ENCODE measurements at places on chromosomes 11 and 22.

GRCh38 chr11:122342089-122342744, 226.2 kb upstream of the BLID start:
- DNase-seq = no peak

GRCh38 chr22:42297778-42298177, 27.3 kb upstream of the TCF20 start:
- DNase-seq = no peak

- no peak for DNase-seq
These were observed 4.4 kb downstream of the MRGPRE start for GRCh38 chr11:3227568-3228444.

GRCh38 chr11:59368238-59369022, 9.7 kb downstream of the OR5AN1 start:
- DNase-seq = no peak

- DNase-seq = peak; percentile 33
These were observed 450 bp downstream of the ZBTB44 start for GRCh38 chr11:130314184-130314749.

DNA sequence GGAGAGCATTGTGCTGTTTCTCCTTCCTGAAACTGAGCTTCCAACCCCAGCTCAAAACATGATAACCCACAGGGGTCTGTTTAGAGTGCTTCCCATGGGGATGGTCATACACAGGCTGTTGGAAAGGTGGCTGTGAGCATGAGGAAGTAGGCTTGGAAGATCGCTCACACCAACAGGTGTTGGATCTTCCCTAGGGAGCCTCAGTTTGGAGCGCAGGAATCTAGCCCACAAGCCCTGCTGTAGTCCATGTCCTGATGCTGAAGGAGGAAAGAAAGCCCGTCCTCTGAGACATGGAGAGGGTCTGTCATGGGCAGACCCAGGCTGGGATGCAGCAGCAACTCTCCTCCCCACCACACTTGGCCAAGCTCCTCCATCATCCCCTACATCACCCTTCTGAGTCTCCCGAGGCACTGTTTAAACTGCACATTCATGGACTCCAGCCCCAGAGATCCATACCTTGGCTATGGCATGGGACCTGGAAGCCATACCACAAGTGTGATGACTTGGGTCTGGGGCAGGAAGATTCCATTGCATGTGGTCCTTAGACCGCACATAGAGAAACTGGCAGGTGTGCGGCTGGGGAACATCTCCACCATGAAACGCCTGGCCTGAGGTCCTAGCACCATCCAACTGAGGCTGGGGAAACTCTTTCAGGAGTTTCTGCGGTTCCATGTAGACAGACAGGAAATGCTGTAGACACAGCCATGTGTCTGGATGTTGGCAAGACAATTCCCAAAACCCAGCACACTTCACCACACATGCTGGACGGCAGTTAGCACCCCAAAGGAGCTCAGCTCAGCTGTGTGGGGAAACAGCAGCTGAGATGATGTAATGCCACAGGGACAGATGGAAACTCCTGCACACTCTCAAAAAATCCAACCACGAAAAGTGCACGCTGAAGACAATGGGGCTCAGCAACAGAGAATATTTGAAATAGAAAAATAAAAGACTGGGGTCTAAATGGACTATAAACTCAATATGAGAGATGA, 27.6 kb upstream of the TTC12 start:
- DNase-seq = no peak
